ENCODE measurements at places on chromosomes 6 and 20.

- DNase-seq = no peak
These were observed 135.1 kb downstream of the EDN3 start for GRCh38 chr20:59435518-59435917.

- DNase-seq = no peak
These were observed 119.7 kb upstream of the HDAC2 start for GRCh38 chr6:114090626-114091025.

DNA sequence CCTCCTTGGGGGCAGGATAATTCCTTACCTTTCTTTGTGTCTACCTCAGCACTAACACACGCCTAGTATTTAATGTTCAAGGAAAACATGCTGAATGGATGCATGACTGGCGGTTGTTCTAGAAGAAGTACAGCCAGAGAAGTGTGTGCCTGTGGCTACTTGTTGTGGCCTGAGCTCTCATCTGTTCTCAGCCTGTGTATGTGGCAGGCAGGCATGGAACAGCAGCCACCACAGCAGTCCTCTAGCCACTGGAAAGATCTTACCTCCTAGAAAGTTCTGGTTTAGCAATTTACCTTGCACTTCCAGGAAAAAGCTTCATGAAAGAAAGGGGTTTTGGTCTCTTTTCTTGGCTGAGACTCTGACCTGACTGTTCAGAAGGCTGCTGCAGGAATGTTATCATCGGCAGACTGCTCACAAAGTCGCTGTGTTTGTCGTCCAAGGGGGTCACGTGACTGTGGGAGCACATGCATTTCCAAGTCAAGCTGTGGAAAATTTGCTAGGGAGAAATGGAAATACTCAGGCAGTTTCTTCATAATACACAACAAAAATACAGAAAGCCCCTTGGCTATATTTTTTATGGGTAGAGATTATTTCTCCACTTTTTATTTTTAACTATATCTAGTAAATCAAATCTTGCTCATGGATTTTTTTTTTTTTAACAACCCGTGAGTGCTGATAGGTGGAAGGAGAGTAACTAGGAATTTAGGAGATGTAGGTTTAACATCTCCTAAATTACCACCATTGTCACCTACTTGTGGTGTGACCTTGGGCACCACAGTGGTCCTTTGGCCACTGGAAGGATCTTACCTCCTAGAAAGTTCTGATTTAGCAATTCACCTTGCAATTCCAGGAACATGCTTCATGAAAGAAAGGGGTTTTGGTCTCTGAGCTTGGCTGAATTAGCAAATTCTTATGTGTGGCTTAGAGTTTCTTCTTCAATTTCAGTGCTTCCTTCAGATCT is 110.8 kb upstream of the GPR6 start:
- no peak for DNase-seq

DNA sequence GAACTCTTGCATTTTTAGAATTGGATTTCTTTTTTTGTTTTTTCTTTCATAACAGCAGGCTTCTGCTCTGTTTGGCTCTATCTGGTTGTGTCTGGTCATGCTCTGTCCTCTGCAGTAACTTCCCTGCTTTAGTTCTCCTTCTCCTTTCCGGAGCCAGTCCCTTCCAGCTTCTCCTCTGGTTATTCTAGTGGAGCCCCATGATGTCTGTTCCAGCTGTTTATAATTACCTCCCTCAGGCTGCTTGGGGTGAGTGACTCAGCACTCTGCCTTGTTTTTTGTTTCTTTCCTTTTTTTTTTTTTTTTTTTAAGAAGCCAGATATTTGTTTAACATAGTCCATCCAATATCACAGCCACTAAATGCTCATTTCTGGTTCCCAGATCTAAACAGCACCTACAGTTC is 409.6 kb downstream of the MAFB start:
- DNase-seq = no peak

GRCh38 chr6:160088784-160089533 is 32.7 kb upstream of the SLC22A1 start:
- no peak for DNase-seq

DNA sequence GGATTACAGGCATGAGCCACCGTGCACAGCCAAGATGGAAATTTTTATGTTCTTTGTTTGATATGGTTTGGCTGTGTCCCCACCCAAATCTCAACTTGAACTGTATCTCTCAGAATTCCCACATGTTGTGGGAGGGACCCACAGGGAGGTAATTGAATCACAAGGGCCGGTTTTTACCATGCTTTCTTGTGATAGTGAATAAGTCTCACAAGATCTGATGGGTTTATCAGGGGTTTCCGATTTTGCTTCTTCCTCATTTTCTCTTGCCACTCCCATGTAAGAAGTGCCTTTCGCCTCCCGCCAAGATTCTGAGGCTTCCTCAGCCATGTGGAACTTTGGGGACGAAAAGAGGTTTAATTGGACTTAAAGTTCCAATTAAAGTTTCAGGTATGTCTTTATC is 14.6 kb downstream of the EEF1A1 start:
- no peak for DNase-seq

- no peak for DNase-seq
These were observed 335.0 kb upstream of the KCNQ5 start for GRCh38 chr6:72286911-72287311.
